ENCODE measurements at places on chromosomes 3 and 15. TPM values are rescaled to one million over a fixed set of nuclear protein-coding genes. Genes with fewer than 3 reads are reported as not detected.

The SPTBN5 gene
- polyA plus RNA-seq, result 1.8 TPM

DNA sequence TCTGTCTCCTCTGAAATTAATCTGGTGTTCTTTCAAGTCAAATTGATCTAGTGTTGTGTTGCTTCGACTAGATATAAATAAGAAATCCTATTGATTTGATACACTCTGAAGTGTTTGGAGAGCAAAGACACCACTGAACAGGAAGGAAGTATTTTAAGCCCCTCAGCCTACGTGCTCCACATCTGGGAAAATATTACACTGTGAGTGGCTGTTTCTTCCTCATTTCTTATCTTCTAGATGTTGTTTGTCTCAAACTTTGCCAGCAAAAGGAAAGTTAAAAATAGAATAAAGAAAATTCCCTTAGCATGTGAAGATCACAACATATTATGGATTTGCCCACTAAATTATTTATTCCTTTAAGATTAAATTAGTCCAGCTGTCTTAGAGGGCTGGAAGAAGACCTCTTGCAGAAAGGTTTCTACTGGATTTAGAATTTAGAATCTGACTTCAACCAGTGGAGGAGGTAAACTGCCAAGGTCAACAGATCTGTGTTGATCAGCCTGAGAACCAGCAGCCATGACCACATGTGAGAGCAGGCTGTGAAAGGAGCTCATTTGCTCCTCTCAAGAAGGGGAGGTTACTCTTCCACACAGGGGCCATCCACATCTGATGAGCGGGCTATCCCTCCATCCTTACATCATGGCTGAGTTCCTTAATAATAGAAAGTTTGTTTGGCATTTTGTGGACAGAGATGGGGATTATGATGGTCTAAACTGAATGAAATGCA is 46.3 kb upstream of the ACKR4 start:
- no peak for DNase-seq

DNA sequence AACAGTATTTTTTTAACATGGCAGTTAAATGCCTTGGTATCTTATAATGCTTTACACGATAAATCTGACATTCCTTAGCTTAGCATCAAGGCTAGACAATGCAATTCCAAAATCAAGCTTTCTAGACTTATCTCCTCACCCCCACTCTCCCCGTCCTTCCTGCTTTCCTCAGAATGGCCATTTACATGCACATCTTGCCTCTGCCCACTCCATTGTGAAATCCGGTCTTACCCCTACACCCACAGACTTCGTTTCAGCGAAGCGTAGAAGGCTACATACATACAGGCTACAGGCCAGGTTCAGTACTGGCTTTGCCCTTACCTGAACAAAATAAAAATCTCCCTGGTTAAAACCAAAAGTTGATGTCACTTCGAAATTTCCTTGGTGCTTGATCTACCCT is 58.6 kb upstream of the SLC12A8 start:
- no peak for DNase-seq

GRCh38 chr3:155316426-155316825 is 22.9 kb upstream of the STRIT1 start:
- no peak for DNase-seq

The SEMA5B gene
- polyA plus RNA-seq, result 5.8 TPM

DNA sequence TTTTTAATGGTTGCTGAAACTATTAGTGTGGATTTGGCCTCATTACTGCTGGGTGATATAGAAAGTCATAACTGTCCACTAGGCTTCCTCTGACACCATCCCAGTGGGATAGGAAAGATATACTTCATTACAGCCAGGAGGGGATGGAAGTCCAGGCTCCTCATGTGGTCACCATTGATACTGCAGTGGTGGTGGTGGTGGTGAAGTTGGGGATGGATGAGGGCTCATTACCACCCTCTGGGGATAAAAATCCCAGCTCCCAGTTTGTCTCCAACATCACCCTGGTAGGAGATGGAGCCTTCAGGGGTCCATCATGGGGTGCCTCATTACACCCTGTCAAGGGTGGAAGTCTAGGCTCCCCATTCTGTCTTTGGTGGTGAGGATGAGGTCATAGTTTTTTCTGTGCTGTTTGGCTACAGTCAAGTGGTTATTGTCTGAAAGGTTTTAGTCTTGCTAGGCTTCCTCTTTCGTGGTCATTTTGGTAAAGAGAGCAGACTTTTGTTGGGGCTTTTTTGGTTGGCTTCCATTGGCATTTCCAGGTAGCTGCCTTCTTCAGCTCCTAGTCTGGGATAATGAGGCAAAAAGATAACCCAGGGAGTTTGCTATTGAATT is 30.1 kb upstream of the FILIP1L start:
- DNase-seq, result no peak

The SLC12A1 gene
- 0.66 TPM for polyA plus RNA-seq

- peak; percentile 6 for DNase-seq
Observed at GRCh38 chr3:58666683-58667082, at the start of gene FAM3D. Gene FAM3D, minus strand, starts transcription at chr3:58666774. Its CDS starts 11,211 bp downstream, at chr3:58655563.

- no peak for DNase-seq
Observed at GRCh38 chr3:106482451-106482850, 613.6 kb upstream of the CBLB start.

DNA sequence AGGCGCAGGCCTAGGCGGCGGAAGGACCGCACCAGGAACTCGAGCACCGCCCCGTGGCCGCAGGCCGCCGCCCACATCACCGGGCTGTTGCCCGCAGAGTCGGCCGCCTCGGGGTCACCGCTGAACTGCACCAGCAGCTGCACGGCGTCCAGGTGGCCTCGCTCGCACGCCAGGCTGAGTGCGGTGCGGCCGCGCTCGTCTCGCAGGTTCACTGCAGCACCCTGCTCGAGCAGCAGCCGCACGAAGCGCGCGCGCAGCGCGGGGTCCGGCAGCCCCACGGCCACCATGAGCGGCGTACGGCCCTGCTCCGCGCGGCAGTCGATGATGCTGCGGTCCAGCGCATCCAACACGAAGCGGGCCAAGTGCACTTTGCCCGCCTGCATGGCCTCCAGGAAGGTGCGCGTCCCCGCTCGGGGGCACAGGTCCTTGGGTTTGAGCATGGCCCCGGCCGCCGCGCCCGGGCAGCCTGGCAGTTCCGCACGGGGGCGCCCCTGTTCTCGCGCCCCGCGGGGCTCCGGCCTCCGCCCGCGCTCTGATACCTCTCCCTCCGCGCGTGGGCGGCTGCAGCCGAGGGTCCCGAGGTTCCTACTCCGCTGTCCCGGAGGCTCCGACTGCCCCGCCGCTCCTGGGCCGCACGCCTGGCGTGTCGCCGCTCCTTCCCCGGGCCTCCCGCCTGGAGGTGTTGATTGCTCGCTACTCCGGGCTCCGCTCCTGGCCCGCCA is 556 bp downstream of the ANKRD63 start:
- DNase-seq, result no peak

The SCAANT1 gene
- 1.3 TPM for polyA plus RNA-seq

The FGF12 gene
- polyA plus RNA-seq, result 10.7 TPM

DNA sequence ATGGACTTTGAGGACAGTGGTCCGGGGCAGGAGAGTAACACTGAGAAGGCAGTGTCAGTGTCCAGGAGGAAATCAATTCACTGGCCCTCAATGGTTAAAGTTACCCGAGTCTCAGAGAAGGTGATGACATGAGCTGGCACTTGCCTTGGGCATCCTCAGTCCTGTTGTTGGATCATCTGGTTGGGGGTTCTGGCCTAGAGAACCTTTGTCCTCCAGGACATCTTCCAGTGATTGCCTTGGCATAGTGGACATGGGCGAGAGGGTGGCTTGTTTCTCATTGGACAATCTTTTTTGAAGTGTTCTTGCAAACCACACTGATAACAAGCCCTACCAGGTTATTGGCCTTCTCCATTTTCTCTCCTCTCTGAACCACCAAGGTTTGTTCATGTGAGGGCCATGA is 83.4 kb upstream of the TERB2 start:
- no peak for DNase-seq

DNA sequence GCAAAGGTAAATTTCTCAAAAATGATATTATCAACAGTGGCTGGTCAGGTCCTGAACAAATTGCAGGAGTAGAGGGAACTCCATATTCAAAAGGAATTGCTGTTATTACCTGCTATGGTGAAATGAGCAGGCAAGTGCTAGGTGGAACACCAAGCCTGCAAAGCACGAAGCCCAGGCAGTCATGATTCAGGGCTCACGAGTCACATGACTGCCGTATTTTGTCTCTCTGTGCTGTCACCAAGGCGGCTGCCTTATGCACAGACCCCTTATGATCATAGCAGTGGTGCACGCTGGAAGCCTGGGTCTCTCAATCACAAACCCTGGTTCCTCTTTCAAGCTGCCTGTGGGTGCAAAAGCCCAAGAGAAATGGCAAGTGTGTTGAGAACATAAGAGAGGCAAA is 24.4 kb downstream of the SLC12A1 start:
- DNase-seq, result no peak

DNA sequence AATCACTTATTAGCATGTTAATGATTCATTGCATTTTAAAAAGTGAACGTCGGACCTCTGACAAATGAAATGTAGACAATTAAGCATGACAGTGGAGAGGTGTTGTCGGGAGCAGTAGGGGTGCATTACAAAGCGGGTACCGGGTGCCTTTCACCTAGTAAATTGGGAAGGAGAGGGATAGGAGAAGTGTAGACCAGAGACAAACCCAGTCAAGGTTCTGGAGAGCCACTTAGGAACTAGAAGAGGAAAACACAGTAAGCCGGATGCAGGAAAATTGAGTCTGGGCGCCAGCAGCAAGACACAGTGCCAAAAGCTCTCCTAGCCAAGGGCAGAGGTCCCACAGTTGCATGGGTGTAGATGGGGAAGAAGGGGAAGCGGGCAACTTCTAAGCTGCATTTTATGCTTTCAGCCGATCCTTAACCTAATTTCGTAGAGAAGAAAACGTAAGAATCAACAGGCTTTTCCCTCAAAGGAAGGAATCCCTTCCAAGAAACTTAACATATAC is 3.1 kb upstream of the CERS3 start:
- no peak for DNase-seq

DNA sequence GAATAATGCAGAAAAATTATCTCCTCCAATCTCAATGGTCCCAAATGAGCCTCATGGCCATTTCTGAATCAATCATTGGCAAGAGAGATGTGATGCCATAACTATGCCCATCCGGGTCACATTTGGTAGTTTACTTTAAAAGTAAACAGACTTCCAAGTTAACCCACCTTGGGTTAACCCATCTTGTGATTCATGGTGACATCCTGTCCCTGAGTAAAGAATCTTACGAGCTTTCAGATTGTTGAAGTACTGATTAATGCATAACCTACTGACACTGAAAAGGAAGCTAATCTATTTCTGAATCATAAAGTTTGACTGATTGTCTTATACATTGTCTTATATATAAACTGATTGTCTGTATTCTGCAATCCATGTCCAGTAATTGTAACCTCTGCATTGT is 467.2 kb upstream of the AGTR1 start:
- no peak for DNase-seq

DNA sequence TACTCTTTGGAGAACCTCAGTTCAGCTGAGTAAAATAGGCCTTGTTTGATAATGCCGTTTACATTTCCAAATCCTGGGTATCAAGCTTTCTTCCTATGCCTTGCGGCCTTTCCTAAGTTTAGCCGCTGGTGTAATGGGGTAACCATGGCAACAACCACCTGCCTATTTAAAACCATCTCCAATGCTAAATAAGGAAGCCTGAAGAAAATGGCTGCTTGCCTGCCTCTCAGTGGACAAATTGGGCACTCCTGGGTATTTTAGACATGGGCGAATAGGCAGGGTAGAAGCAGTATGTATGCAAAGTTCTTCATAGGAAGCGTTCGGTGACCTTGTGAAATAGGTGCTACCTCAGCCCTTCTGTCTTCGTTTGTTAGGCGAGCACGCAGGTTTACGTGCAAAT is 122.7 kb downstream of the DGKG start:
- DNase-seq, result no peak
